NCI-H1436 treated with DMSO at 0.1 percent for 48 hours (cell line): ENCODE measurements at places on chromosomes 5 and 9.

GRCh38 chr5:157665467-157666070 lies 5.8 kb upstream of the C5orf52 start:
- DNase-seq = no peak

- DNase-seq = no peak
Observed at GRCh38 chr5:124606093-124606492, 140.3 kb downstream of the ZNF608 start.

DNA sequence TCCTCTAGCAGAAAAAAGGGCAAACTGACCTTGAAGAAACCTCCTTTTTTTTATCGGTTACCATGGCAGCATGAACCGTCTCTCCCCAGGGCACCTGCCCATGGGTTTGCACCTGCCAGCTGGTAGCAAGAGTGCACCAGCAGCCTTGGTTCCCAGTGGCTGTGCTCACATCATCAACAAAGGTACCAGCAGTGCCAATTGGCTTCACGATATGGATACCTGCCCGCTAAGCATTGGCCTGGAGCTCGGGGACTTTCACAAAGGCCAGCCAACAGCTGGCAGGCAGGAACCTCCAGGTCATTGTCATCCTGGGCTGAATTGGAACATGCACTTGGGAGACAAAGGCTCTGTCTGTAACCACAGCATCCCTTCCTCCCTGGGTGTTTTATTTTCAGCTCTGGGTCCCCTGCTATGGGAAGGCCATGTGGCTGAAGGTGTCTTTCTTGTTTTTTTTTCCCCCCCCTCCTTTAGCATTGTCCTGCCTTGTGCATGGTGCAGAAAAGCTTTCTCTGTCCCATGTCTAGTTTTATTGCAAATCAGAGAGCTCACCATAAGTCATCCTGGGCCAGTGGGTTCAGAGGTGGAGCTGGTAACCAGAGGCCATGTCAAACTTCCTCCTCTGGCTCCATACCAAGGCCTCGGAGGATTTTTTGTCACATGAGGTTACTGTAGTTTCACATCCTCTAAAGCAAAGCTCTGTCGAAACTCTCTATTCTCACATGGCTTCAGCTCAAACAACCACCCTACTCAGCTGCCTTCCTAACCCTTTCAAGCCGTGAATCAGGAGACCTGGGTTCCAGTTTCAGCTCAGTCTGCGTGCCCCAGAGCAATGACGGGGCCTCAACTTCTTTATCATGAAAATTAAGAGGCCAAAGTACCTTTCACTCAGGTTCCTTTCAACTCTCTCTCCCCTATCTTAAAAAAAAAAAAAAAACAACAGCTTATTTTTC lies 145.5 kb upstream of the MAP3K1 start:
- no peak for DNase-seq

GRCh38 chr9:88807426-88807825 lies 183.8 kb upstream of the S1PR3 start:
- no peak for DNase-seq

GRCh38 chr9:129504404-129504803 lies 116.5 kb downstream of the C9orf50 start:
- DNase-seq = no peak

DNA sequence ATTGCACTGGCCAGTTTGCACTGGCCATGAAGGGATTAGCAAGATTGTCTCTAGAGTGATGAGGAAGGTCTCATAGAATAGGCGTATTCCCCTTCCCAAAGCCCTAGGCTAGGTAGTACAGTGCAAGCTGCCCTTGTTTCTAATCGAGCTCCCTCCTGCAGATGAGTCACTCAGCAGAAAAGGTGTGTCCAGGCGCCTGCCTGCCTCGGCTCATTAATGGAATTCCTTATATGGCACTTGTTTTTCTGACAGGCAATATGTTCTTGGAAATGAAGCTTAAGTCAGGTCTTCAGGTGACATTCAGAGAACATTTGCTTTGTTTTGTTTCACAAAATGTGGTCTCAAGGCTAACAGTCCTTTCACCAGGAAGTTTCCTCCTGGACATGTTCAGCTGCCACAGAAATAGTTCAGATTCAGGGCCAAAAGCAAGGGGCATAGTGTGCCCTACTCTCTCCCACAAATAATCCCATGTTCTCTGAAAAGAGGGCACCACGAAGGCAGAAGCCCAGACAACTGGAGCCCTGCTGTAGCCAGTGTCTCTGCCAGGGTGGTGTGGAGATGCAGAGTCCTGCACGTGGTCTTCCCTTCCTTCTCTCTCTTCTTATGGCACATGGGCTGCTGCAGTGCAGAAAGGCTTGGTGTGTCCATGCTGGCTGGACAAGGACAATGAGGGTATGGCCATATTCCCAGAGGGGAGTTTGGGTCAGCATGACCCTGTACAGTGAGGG lies 281.1 kb upstream of the MAP3K1 start:
- DNase-seq = no peak

DNA sequence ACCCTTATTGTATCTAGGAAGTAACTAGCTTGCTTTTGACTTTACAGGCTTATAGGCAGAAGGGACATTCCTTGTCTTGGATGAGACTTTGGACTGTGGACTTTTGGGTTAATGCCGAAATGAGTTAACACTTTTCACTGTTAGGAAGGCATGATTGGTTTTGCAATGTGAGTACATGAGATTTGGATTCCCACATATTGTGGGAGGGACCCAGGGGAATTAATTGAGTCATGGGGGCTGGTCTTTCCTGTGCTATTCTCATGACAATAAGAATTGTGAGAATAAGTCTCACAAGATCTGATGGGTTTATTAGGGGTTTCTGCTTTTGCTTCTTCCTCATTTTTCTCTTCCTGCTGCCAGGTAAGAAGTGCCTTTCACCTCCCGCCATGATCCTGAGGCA lies 417.5 kb downstream of the HINT1 start:
- DNase-seq = no peak

DNA sequence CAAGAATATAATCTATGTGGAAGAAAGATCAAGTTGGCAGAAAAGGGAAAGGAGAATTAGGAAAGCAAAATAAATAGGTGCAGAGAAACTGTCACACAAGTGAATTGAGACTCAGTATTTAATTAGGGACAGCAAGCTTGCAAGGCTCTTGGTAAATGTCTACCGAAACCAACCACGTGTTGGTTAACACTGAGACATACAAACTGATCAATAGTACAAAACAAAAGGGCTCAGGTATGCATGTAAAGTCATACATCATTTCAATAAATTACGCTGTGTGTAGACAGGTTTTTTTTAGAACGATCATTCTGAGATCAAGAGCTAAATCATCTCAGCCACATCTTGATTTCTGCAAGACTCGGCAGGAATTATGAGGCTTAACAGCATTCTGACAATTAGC lies 225.4 kb downstream of the EBF1 start:
- DNase-seq = no peak

DNA sequence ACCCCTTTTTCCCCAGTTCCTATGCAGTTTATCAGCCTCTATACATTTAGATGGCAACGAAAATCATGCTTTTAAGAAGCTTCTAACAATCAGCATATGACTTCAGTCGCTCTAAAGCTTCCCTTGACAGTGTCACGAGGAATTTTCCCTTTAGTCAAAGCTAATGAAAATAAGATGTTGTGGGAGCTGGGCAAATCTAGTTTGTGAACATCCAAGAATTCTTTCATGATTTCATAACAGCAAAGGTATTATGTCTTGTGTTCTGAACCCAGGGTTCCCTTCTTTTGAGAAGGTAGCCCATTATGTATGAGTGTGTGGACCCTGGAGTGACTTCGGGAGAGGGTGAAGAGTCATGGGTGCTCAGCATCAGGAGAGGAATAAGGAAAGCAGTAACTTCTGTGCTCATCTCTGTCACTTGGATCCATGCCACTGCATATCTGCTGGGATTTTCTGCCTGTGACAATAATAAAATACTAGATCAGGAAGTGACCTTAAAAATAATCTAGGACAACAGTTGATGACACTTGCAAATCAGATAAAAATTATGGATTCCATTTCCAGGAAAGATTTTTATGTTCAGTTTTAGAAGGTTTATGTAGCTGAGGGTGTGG lies 102.4 kb downstream of the PCSK1 start:
- DNase-seq = no peak

- DNase-seq = no peak
Observed at GRCh38 chr9:126752881-126753670, 51.8 kb upstream of the ZBTB43 start.

- DNase-seq = no peak
Observed at GRCh38 chr5:142819825-142820224, 49.6 kb downstream of the ARHGAP26 start.

GRCh38 chr5:132684491-132684890 lies 10.7 kb downstream of the IL4 start:
- DNase-seq = no peak

- no peak for DNase-seq
Observed at GRCh38 chr5:13252699-13253098, 691.8 kb downstream of the DNAH5 start.

DNA sequence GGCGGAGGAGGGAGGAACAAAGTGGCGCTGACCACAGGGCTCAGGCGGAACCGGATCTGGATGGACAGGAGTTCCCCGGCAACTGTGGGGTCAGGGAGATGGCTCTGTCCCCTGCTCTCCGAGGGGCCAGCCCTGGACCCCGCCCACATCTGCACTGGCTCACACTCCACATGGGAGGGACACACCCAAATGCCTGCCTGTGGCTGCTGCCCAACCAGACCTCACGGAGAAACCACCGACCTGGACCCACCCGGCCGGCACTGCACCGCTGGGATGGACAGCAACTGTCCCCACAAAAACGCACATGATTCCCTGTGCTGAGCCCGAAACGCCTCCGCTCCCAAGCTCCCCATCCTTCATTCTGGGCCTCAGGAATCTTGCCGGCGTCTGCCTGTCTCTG lies 4.8 kb downstream of the CCDC187 start:
- DNase-seq = no peak

DNA sequence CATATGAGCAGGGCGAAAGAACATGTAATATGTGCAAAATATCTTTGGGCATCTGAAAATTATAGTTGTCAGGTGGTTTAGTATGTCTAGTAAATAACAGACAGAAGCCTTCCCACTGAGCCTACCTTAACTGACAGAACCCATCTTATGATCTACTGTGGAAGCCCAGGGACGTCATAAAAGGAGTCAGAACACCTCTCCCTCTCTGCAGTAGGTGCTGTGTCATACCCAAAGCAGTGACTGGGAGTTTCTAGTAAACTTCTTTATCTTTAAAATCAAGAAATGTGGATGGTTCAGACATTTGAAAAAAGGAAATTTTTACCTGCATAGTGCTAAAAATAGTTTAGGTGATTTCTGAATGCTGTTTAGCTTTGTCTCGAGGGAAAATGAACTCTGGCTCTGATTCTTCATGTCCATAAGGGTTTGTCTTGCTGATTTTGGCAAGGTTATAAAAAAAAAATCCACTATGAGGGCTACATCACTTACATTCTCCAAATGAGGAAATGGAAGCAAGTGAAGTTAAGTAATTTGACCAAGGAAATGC lies 104.0 kb downstream of the NUDT12 start:
- no peak for DNase-seq

GRCh38 chr9:135209136-135209535 lies 121.7 kb downstream of the OLFM1 start:
- DNase-seq = no peak

DNA sequence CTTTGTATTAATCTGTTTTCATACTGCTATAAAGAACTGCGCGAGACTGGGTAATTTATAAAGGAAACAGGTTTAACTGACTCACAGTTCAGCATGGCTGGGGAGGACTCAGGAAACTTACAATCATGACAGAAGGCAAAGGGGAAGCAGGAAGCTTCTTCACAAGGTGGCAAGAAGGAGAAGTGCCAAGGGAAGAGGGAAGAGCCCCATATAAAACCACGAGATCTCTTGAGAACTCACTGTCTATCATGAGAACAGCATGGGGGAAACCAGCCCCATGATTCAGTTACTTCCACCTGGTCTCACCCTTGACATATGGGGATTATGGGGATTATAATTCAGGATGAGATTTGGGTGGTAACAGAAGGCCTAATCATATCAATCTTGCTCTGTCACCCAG lies 60.9 kb upstream of the CHD1 start:
- no peak for DNase-seq

DNA sequence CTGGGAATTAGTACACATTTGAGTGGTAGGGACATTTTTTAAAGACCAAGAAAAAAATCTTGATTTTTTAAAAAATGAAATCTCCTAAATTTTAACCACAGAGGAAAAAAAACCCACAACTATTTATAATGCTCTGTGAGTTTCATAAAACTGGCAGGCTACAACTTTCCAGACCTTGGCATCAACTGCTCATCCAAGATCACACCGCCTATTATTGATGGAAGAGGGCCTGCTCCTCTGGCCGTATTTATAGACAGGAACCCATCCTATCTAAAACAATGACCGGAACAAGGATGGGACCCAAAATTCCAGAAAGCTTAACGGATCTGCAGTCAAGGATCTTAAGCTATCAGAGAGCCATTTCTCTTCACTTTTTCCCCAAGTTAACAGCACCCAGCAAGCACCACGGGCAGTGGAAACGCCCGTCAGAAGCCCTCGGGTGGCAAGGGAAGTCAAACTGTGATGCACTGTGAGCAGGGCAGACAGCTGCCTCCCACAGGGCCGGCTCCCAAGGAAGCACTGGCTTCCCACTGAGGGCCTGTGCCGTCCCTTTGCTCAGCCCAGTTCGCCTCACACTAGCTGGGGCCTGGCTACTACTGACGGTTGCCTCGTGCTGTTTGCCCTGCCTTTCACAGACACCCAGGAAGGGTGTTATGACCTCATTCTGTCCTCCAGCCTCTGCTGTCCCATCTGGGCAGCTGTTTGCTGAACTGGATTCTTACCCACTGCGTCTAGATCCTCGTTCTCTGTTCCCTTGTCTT lies 62.8 kb downstream of the CDC14B start:
- no peak for DNase-seq

- no peak for DNase-seq
Observed at GRCh38 chr9:110208031-110208430, at the start of gene C9orf152. C9orf152 (minus strand) TSS chr9:110208159; CDS start chr9:110207579, 580 bp downstream.

- no peak for DNase-seq
Observed at GRCh38 chr9:91029650-91030361, 228.2 kb downstream of the SYK start.

DNA sequence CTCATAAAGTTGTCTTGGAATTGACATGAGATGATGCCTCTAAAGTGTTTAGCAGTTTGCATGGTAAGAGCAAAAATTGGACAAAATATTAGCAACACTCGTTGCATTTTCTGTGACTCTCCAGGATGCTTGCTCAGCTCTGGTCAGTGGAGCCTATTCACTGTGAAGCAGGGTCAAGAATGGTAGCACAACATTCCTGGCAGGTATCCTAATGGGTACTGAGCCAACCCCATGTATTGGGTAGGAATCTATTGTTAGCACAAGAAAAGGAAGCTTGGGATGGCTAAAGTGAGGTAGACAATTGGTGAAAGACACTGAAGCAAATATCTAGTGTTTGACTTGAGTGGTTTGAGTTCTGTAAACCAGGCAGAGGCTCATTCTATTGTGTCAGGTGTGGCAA lies 10.4 kb upstream of the ACTBL2 start:
- no peak for DNase-seq
